Dorsolateral prefrontal cortex (tissue), 122 donors: ENCODE measurements at places on chromosomes 4 and X.

- DNase-seq, result no peak
These were observed 95.0 kb upstream of the UBQLN2 start for GRCh38 chrX:56468441-56468840.

GRCh38 chr4:188201851-188202250 lies 62.6 kb downstream of the TRIML1 start:
- no peak for DNase-seq

GRCh38 chr4:94127707-94128328 lies 79.8 kb upstream of the SMARCAD1 start:
- DNase-seq, result no peak

- no peak for DNase-seq
These were observed 88.8 kb upstream of the CCDC160 start for GRCh38 chrX:134148172-134148692.

- no peak for DNase-seq
These were observed 16.0 kb upstream of the SH3TC1 start for GRCh38 chr4:8182858-8183725.

DNA sequence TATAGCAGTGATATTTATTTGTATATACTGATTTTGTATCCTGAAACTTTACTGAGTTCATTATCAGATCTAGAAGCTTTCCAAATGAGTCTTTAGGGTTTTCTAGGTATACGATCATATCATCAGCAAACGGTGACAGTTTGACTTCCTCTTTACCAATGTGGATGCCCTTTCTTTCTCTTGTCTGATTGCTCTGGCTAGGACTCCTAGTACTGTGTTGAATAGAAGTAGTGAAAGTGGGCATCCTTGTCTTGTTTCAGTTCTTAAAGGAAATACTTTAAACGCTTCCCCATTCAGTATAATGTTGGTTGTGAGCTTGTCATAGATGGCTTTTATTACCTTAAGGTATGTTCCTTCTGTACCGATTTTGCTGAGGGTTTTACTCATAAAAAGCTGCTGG lies 37.5 kb downstream of the CBR4 start:
- DNase-seq, result no peak
